Esophagus mucosa (tissue), 1 donor: ENCODE measurements at places on chromosomes 6 and 20.

- ATAC-seq = peak; percentile 48
Measured at GRCh38 chr6:52362443-52363227, 684 bp downstream of the PAQR8 start.

- ATAC-seq = no peak
Measured at GRCh38 chr6:165605901-165606739, 56.9 kb downstream of the PDE10A start.

DNA sequence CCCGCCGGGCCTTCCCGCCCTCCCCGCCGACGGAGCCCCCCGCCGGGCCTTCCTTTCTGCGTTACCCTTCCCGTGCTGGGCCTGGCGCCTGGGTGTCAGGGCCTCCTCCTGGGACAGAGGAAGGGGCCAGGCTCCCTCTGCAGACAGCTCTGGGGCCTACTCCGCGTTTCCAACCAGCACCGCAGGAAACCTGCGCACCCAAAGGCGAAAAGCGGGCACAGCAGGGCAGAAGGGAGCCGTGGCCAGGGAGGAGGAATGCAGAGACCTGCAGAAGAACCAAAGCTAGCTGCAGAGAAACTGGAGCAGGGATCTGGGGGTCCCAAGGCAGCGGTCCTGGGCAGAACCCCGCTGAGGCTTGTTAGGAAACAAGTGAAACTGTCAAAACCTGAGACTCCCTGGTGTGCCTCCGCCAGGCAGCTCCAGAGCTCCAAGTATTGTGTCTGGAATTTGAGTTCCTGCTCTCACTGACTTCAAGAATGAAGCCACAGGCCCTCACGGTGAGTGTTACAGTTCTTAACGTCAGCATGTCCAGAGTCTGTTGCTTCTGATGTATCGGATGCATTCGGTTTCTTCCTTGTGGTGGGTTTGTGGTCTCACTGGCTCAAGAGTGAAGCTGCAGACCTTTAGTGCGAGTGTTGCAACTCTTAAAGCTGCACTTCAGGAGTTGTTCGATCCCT is 33.3 kb downstream of the IRF4 start:
- no peak for ATAC-seq

DNA sequence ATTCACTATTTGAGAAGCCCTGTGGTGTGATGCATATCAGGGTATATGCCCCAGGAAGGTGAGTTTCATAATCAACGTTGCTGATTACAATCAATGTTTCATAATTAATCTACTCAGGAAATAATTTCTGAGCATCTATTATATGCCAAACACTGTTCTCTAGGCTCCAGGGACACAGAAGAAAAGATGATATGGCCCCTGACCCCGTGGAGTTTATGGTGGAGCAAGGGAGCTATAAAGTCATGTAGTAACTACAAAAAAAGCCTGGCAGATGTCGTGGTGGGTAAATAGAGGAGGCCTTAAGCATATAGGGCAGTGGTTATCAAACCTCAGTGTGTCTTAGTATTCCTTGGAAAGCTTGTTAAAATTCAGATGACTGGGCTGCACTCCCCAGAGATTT is 40.1 kb upstream of the BCAS1 start:
- no peak for ATAC-seq

DNA sequence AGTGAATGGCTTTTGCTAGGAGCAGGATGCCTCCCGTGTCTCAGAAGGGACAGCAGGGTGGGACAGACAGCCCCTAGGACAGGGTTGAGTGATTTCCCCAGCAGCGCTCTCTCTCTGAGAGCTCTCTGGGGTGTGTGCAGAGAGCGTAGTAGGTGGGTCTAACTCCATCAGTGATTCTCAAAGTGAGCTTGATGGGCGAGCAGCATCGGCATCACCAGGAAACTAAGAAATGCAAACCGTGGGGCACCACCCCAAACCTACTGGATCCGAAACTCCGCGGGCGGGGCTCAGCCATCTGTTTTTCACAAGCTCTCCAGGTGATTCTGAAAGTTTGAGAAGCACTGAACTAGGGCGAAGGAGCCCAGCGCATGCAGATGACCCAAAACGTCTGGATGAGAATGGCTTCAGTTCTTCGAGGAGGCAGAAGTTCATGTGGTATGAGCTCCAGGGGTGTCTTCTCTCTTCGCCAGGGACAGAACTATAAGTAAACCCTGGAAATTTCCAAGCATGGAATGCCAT is 119.6 kb upstream of the RNF24 start:
- ATAC-seq = peak; percentile 14

GRCh38 chr6:66717801-66718200 is 1010.8 kb upstream of the EYS start:
- ATAC-seq = no peak

GRCh38 chr6:22236626-22237414 is 60.0 kb downstream of the PRL start:
- ATAC-seq = peak; percentile 97

DNA sequence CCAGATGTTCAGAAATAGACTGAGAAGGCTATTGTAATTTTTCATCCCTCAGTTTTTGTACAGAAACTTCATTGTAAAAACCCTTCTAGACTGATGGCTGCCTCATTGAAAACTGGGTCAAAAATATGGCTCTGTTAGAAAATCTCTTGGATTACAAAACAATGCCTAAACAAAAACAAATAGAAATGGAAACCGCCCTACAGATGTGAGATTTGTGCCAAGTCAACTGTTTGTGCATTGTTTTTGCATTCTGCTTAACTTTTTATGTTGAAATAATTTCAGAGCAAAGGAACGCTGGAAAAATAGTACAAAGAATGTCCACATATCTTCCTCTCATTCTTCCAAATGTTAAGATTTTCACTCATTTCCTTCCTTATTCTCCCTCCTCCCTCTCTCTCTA is 425.1 kb downstream of the FOXA2 start:
- ATAC-seq = no peak

- ATAC-seq = no peak
Measured at GRCh38 chr6:1827984-1828793, 218.5 kb downstream of the FOXC1 start.

- ATAC-seq = no peak
Measured at GRCh38 chr6:104431096-104431495, 428.6 kb downstream of the HACE1 start.

DNA sequence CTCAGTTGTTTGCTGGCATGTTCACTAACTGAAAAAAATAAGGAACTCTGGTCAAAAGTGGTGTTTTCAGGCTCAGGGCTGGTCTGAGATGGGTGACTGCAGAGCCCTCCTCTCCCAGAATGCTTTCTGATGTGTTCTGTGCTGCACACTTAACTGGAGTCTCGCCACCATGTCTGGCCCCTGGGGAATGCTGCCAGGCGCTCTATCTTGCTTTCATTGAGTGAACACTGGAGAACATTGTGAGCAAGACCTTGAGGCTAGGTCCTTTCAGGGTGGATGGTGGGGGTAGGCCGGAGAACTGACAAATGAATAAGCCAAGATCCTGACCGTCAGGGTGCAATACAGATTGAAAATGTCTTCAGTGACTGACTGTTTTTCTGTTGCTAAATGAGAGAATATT is 19.5 kb downstream of the PANK2 start:
- ATAC-seq = no peak

DNA sequence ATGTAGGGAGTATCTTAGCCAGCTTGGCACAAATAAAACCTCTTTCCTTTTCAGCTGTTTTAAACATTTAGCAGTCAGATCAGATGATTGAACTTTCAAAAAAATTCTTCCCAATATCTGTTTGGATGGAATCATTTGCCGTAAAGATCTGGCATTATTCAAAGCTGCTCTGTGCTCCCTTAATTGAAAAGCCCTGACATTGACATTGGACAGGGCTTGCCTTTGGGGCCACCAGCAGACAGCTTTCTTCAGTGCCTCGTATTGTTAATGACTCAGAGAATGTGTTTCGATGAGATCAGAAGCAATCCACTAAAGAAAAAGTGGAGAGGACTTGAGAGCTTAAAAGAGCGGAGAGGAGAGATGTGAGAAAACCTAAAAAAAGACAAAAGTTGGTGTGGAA is 343.5 kb downstream of the NRN1 start:
- no peak for ATAC-seq

DNA sequence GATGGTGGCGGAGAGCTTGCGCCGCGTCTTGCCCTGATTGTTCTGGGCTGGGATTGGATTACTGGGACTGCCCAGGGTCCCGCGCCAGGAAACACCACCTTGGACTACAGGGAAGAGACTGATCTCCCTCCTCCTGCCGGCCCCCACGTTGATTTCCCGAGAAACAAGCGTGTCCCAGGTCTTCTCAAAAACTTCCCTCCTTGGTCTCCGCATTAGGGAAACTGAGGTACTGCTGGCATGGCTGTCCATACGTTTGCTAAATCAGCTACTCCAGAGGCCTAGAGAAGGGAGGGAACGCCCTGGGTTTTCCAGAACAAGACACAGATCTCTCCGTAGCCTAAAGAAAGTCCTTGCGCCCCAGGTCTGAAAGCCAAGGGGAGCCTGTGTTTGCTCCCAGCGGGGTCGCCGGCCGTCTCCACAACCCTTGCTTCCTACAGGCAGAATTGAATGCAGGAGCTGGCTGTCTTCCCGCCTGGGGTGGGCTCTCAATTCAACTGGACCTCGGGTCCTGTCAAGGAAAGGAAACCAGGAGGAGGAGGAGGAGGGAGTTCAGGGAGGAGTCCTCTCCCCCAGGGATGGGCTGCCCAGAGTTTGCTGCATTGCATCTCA is 29.2 kb downstream of the TFAP2A start:
- no peak for ATAC-seq

DNA sequence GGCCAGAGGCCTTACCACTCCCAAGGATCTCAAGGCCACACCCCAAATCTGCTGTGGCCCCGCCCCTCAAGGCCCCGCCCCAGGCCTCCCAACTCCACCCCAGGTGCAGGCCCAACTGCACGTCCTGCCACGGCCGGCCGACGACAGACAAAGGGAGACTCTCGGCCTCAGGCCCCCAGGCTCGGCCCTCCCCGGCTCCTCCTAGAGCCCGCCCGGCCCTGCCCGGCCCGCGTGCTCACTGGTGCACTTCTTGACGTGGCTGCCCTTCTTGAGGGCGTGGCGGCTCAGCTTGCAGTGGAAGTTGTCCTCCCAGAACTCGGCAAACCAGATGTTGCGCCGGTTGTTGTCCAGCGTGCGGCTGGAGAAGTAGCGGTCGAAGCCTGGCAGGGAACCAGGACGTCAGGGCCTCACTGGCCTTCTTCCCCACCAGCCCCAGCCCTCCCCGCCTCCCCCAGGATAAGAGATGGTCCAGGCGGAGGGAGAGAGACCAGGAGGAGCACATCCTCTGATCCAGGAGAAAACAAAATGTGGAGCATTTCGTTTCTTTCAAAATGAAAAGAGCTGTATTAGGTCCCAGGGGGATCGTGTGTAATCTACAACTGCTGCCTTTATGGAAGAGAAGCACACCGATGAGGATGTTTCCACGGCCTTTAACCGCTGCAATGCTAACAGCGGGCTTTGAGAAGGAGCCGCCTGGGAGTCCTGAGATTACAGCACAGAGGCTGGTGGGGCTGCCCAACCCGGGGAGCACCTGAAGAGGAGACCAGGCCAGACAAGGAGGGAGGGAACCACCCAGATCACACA is 89.4 kb downstream of the GRM4 start:
- ATAC-seq = peak; percentile 78

- no peak for ATAC-seq
Measured at GRCh38 chr20:4327956-4328355, 312.6 kb upstream of the RNF24 start.

DNA sequence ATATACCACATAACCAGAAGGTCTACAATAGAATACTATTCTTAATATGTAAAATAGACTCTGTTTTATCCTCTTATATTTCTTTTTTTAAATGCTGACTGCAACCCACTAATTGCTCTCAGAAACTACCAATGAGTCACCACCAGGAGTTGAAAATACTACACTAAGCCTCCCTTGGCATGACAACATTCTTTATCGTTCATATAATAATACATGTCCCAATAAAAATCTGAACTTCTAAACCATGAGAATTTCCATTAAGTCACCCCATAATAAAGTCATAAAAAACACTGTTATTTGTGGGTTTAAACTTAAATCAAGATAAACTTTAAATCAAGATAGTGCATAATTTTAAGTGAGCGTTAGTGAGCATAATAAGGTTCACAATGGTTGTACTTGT is 4.2 kb downstream of the HACE1 start:
- ATAC-seq = no peak

GRCh38 chr6:91185072-91185471 is 598.2 kb upstream of the MAP3K7 start:
- ATAC-seq = no peak

DNA sequence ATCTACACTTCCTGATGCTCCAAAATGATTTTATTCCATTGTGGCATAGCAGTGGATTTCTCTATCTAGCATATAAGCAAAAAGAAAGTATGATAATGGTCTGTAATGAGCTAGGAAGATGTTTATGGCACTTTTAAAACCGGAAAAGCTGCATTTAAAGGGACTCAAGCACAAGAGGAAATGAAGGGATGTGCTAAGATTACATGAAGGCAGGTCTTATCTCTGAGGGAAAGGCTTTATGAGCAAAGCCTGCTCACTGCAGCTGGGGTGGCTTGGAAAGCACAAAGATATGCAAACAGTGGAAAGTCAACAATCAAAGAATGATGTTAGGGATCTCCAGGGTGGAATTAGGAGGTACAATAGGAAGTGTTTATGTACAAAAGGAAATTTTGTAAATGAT is 138.2 kb downstream of the TENT5A start:
- no peak for ATAC-seq

DNA sequence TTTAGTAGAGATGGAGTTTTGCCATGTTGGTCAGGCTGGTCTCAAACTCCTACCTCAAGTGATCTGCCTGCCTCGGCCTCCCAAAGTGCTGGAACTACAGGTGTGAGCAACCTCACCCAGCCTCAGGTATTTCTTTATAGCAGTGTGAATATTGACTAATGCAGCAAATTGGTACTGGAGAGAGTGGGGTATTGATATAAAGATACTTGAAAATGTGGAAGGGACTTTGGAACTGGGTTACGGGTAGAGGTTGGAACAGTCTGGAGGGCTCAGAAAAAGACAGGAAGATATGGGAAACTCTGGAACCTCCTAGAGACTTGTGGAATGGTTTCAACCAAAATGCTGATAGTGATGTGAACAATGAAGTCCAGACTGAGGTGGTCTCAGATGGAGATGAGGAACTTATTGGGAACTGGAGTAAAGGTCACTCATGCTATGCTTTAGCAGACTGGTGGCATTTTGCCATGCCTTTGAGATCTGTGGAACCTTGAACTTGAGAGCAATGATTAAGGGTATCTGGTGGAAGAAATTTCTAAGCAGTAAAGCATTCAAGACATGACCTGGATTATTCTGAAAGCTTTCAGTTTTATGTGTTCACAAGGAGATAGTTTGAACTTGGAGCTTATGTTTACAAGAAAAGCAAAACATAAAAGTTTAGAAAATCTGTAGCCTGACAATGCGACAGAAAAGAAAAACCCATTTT is 127.2 kb downstream of the DTNBP1 start:
- ATAC-seq = no peak

DNA sequence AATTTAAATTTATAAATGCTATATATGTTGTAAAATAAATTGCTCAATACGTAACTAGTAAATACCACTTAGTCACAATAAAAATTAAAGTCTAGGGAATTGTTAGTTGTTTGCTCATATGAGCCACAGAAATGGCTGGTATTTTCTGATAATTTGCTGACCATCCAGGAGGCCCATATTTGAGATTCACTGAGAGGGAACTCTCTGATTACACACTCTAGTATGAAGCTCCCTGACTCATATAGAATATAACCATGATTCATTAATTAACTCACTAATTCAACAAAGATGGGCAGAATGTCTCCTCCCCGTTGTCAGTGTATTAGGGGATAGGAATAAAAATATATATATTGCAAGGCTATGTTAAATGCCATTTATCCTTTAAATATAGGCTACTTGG is 46.6 kb upstream of the TMEM30A start:
- ATAC-seq = no peak

- no peak for ATAC-seq
Measured at GRCh38 chr6:143973097-143973966, 34.7 kb downstream of the PLAGL1 start.

- no peak for ATAC-seq
Measured at GRCh38 chr6:77876300-77876699, 223.5 kb downstream of the MEI4 start.

GRCh38 chr6:74946961-74947360 is 258.9 kb downstream of the COL12A1 start:
- no peak for ATAC-seq
